Esophagus muscularis mucosa (tissue), 4 donors: ENCODE measurements at places on chromosomes 7 and 10. TPM values are rescaled to one million over a fixed set of nuclear protein-coding genes. Genes with fewer than 3 reads are reported as not detected.

Gene PNLIPRP1
- not detected for total RNA-seq

Gene CALCR
- total RNA-seq = 0.17 TPM

DNA sequence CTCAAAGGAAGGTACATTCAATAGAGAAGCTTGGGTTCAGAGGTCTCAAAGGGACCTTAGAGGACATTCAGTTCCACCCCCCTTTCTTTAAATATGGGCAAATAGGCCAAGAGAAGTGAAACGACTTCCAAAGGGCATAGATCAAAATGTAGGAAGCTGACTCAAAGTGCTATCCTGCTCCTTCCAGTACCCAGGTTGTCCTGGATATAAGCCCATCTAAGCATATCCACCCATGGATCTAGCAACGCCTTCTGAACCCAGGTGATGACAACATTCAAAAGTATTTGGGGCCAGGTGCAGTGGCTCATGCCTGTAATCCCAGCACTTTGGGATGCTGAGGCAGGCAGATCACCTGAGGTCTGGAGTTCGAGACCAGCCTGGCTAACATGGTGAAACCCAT lies 5.3 kb downstream of the ATXN7L1 start:
- no peak for DNase-seq

- no peak for DNase-seq
Observed at GRCh38 chr7:130084037-130084875, 13.9 kb downstream of the KLHDC10 start.

DNA sequence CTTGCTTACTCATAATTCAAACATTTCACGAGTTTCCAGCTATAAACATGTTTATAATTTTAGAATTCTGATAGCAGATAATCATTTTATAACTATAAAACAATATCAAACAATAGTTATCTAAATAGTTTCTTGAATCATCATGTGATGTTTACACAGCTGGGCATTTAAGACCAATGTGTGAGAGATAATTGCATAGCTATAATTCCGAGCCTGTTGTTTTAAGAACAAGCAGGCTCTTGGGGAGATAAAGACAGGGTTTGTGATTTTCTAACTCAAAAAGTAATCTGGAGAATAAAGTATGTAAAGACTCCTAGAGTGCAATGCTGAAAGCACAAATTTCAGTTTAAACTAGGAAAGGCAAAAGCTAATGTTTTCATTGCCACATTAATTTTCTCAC lies 331.2 kb downstream of the LRRTM3 start:
- DNase-seq = no peak

- no peak for DNase-seq
Observed at GRCh38 chr7:159025161-159025779, 119.4 kb downstream of the VIPR2 start.

- no peak for DNase-seq
Observed at GRCh38 chr10:26696786-26697162, 727 bp upstream of the PDSS1 start.

DNA sequence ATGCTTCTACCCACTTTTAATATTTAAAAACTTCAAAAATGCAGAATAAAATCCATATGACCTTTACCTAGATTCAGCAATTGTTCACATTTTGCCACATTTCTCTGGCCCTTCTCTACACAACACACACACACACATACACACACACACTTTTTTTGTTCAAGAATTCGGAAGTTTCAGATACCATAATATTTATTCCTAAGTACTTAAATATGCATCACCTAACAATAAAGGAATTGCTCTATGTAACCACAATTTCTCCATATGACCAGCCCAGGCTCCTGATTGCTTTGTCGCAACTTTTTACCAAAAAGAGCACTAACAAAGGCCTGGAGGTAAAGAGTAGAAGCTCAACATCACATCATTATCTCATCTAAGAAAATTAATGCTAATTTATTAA lies 106.6 kb downstream of the FAS start:
- DNase-seq = no peak

GRCh38 chr10:12423896-12424295 lies 74.5 kb downstream of the CAMK1D start:
- DNase-seq = no peak

Gene TYW1B
- 0.99 TPM for total RNA-seq

Gene WNT8B
- total RNA-seq = not detected

- no peak for DNase-seq
Observed at GRCh38 chr7:23490357-23491135, 20.3 kb upstream of the IGF2BP3 start.

- DNase-seq = no peak
Observed at GRCh38 chr7:103793614-103794013, 195.8 kb downstream of the RELN start.

DNA sequence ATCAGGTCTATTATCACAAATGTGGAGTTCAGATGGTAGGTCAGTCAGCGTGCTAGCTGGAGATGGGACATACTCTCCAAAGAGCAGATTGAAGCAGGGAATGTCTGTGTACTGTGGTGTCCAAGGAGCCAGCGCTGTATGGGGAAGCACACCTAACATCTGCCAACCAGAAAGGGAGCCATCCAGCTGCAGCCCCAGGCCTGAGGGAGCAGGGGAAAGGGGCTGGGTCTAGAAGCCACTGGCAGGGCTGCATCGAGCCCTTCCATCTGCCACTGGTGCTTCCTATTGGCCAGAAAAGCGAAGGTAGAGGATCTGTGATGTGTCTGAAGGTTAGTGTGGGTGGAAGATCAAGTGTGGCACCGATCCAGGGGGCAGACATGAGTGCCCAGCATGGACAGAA lies 8.0 kb upstream of the RAMP3 start:
- no peak for DNase-seq

DNA sequence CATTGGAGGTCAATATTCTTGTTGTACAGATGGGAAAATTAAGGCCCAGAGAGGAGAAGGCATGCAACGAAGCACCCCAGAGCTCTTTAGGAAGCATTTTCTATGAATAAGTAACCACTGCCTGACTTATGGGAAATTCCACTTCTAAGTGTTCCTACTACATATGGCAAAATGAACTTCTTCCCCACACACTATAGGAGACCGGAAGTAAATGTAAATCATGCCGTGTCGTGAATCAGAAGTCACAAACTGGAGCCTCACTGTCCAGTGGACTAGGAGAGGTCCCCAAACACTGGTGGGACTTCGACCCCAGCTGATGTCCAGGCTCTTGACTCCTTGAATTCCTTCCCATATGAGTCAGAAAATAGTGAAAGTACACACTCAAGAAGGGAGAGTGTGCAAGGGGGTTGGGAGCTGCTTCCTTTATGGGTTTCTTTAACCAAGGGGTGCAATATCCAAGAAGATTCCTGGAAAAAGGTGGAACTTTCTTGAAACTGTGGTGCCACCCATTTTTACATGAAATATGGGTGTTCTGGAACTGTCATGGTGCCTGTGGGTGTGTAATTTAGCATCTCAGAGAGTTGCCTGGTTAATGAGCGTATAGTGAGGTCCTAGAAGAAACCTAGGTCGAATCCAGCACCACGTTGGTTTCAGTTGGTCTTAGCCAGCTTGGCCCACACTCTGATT lies 6.7 kb downstream of the RASSF4 start:
- no peak for DNase-seq

- DNase-seq = no peak
Observed at GRCh38 chr7:89183712-89184111, 388.2 kb upstream of the TEX47 start.
